ENCODE measurements at places on chromosomes 6 and 20. TPM values are rescaled to one million over a fixed set of nuclear protein-coding genes. Genes with fewer than 3 reads are reported as not detected.

Gene TENT5A
- 27.0 TPM for total RNA-seq

Gene POU5F1
- total RNA-seq, result not detected

Gene TBX18
- total RNA-seq, result 4.6 TPM

Gene SLC2A10
- total RNA-seq, result 6.4 TPM

Gene PGBD1
- total RNA-seq, result 8.2 TPM

Gene ATF6B
- 24.6 TPM for total RNA-seq

Gene SYTL3
- 3.3 TPM for total RNA-seq

Gene ZNF337
- total RNA-seq, result 16.1 TPM

Gene MYCT1
- total RNA-seq, result 9.7 TPM

Gene BHLHE23
- not detected for total RNA-seq

Gene RNF144B
- 9.4 TPM for total RNA-seq

Gene RAD21L1
- total RNA-seq, result not detected

Gene RAB44
- not detected for total RNA-seq

Gene SLC24A3
- 13.5 TPM for total RNA-seq

Gene NR2E1
- total RNA-seq, result not detected

Measured in sigmoid colon (tissue), 7 donors.